DMS153 (cell line): ENCODE measurements at places on chromosomes 1 and 21.

DNA sequence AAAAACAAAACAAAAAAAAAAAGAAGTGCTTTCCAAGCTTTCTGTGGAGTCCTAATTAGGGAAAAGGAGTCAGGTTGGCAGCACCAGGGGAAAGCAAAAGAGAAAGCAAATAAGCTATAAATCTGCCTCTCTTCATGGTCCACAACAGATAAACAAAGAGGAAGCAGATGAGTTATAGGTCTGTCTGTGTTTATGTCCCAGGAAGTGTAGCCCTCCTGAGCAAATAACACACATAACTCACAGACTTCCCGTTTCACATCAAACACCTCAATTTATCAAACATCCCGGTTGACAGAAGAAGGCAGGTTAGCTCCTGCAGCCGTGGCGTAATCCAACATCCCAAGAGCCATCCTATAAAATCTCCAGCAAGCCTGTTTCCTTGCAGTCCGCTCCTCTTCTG is 5.6 kb upstream of the SLC2A5 start:
- DNase-seq = peak; percentile 99

GRCh38 chr1:51636764-51637522 is 20.1 kb downstream of the OSBPL9 start:
- no peak for DNase-seq

DNA sequence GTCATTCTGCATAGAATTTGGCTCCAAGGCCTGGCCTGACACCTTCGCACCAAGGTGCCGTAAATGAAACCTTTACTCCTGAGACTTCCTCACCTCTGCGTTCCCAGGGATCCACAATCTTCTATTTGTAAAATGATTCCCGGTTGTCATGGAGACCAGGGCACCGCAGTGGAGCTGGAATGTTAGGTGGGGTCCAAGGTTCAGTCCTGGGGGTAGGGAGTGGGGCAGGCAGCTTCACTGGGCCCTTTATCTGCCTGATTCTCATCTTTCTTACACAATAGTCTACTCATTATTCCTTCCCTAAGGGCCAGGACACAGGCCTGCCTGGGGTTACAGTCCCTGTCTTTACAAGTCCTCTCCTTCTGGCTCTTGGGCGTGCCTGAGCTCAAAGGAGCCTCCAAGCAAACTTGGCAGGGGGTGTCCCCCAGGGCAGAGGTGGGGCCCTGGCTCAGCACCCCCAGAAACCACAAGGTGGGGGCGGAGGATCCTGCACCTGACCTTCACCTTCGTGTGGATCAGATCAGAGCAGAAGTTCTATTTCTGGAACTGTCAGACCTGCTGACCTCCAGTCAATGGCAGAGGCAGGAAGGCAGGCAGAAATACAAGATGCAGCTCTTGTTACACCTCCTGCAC is 51.1 kb downstream of the RIPK4 start:
- no peak for DNase-seq

DNA sequence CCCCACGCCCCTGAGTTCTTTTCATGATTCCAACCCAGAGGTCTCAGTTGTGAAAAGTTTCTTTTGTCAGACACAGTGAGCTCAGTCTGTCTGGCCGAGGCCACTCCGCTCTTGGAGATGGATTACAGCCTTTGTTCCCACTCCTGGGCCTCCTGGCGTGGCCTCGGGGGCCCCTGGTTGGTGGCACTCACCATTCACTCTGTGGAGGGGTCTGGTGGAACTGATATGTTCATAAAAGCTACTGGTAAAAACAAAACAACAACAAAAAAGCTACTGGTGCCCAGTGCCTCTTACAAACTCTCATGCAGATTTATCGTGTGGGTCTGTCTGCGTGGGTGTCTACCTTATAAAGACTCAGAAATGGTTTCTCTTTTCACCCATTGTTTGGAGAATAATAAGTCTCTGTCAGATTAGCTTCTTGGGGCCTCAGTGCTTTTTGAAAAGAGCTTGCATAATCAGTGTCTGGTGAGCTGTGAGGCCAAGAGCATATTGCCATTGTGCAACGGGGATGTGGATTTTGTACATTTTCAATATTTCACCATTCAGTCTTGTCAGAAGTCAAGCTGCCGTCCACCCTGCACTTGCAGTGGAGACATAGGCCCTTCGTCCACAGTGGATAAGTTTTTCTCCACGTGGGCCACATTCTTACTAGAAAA is 86.7 kb downstream of the GALNT2 start:
- no peak for DNase-seq

- DNase-seq = peak; percentile 41
Measured at GRCh38 chr21:45853703-45854342, 127.7 kb upstream of the COL6A1 start.

DNA sequence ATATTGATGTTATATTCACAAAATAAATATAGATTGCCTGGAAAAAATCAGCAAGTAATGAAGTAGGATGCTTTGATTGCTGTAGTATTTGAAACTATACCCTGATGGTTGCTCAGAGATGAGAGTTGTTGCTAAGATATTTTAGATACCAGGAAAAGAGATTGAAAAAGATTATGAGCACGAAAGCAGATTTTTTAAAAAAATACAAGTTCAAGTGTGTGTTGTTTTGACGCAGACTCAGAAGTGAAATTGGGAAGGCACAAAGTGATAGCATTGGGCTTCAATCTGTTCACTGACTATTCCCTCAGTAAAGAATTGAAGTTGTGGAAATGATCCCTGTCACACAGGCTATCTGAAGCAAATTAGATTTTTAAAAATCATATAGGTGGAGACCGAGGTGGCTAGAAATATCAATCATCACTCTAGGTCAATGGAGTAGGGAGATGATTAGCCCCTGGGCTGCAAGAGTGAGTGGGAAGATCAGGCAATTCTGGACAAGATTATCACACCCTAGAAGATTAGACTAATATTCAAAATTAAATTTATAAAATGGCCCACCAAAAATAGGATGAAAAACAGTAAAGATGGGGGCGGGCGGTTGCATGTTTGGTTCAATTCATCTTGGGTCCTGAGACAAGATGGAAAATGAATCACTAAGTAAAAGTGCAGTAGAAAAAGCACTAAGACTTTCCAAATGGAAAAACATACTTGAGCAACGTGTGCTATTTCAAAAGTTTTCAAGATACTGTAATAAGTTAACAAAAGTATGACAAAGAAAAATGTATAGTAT is 41.5 kb upstream of the LRRC8D start:
- no peak for DNase-seq

- DNase-seq = no peak
Measured at GRCh38 chr1:36842448-36842847, 191.9 kb downstream of the GRIK3 start.

GRCh38 chr1:245118806-245119205 is 36.0 kb upstream of the KIF26B start:
- DNase-seq = no peak

DNA sequence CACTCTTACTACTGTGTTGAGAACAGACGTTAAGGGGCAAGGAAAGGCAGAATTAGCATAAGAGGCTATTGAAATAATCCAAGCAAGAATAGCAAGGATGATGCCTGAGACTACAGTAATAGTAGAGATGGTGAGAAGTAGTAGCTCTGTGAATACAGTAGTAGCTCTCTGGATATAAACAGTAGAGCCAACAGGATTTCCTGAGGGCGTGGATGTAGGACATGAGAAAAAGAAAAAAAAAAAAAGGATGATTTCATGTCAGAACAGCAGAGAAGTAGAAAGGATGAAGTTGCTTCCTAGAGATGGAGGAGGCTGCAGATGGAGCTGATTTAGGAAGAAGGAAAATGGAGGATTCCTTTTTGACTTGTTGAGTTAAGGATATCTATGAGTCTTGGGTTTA is 112.3 kb downstream of the OMA1 start:
- DNase-seq = no peak

DNA sequence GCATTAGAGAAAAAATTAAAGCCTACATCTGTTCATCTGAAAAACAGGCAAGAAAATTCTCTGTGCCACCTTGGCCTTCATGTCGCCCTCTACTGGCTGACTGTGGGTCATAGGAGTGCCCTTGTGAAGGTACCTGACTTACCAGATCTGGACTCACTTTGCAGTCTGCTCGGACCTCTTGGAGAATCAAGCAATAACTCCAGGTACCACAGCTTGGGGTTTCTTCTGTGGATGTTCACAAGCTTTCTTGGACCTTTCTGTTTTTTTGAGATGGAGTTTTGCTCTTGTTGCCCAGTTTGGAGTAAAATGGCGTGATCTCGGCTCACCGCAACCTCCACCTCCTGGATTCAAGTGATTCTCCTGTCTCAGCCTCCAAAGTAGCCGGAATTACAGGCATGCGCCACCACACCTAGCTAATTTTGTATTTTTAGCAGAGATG is 2.4 kb upstream of the PRAMEF18 start:
- no peak for DNase-seq

DNA sequence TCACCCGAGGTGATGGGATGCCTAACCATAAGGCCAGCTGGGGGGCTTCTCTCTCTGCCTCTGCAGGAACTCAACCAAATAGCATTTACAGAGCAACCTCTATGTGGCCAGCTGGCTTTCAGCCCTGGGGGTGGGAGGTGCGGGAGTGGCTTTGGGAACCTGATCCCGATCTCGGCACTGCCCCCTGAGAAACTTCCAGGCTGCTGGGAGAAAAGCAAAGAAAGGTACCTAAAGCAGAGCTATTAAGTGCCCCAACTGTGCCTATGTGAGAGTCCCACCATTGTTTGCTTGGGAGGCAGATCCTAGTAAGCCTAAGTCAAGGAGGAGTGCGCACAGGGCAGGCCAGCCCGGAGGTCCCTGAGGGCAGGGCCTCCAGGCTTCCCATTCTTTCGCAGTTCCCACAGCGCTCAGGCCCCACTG is 7.0 kb downstream of the KRTCAP2 start:
- no peak for DNase-seq

DNA sequence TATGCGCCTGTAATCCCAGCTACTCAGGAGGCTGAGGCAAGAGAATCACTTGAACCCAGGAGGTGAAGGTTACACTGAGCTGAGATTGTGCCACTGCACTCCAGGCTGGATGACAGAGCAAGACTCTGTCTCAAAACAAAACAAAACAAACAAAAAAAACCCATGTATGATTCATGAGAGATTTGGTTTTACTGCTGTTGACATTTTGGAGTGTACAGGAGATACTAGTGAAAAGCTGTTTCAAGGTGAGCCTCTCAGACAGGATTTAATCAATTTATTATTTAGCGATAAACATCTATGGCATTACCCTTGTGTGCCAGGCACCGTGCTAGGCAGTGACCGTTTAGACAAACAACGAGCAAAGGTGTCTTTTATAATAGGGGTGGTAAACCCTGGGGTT is 16.5 kb downstream of the LHX4 start:
- DNase-seq = no peak

DNA sequence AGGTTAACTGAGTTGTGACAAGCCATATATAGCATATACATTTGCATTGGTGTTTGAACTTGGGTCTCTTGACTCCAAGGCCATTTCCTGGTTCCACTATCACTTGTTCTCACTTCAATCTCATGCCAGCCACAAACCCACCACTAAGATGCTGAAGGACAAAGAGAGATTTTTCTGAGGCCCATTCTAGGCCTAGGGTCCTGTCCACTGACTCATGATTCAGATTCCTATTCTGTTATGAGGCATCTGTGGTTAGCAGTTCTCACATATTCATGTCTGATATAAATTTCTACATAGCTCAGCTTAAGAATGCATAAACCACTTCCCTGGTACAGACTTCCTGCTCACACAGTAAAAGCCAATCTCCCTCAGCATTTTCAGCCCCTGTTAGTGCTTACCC is 326.1 kb upstream of the BEND5 start:
- no peak for DNase-seq

GRCh38 chr1:63827411-63828321 is 53.8 kb downstream of the ROR1 start:
- no peak for DNase-seq

DNA sequence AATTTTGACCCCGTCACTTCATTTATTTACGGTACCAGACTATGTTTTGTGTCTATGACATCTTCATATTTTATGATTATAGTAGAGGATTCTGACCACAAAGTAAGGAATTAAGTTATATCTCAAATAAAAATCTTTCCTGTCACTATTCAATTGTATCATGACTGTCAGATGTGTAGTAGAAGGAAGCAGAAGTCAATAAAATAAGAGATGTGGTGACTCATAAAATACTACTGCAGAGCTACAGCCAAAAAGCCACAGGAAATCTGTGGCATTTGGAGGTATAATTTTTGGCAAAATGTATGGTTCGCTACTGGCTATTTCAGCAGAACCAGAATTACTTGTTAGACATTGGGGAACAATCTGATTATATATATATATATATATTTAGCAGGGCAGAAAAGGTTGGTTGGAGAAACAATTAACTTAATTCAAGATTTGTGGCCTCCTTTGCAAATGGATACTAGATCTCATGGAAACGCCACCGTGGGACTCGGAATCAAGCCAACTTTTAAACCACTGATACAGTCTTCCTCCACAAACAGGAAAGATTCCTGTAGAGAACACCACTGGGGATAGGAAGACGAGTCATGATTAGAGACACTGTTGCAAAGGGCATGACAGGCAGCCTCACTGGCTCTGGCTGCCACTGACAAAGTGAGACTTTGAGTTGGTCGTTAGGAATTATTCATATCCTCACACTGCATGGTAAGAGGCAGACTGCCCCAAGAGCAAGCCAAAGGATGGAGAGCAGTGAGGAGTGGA is 5.1 kb downstream of the FCRL2 start:
- DNase-seq = no peak

GRCh38 chr1:33637846-33638440 is 165.5 kb downstream of the ZSCAN20 start:
- DNase-seq = no peak

GRCh38 chr1:25700626-25701025 is 84.0 kb downstream of the MAN1C1 start:
- DNase-seq = no peak

DNA sequence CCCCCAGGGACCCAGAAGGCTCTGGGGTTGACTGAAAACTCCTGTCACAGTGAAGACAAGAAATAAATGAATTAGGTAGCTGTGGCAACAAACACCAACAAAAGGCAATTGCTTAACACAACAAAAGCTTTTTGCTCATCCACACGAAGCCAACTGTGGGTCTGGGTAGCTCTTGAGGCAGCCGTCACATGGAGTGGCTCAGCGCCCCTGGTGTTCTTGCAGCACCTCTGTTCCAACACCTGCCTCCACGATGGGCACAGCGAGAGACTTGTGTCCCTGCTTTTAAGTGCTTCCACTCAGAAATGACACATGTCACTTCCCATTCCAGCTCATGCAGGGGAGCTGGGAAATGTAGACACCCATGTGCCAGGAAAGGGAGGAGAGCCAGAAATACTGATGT is 364.5 kb upstream of the DUSP10 start:
- DNase-seq = peak; percentile 10

DNA sequence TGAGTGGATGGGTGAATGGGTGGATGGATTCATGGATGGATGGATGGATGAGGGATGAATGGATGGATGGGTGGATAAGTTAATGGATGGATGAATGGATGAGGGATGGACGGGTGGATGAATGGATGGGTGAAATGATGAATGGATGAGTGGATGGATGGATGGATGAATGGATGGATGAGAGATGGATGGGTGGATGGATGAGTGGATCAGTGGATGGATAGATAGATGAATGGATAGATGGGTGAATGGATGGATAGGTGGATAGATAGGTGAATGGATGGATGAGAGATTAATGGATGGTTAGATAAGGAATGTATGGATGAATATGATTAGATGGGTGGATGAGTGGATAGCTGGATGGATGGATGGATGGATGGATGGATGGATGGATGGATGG is 313.5 kb downstream of the NPHP4 start:
- DNase-seq = no peak

- DNase-seq = no peak
Measured at GRCh38 chr1:160550572-160551034, 27.5 kb upstream of the SLAMF6 start.

- peak; percentile 56 for DNase-seq
Measured at GRCh38 chr1:194813096-194813495, 1626.7 kb upstream of the B3GALT2 start.

- no peak for DNase-seq
Measured at GRCh38 chr1:243784506-243784905, 65.5 kb downstream of the AKT3 start.

- DNase-seq = no peak
Measured at GRCh38 chr21:26783466-26784195, 61.6 kb downstream of the ADAMTS1 start.
